ENCODE measurements at places on chromosomes 11 and 22.

- DNase-seq: no peak
Measured at GRCh38 chr11:64885367-64886286, 7.2 kb upstream of the EHD1 start.

DNA sequence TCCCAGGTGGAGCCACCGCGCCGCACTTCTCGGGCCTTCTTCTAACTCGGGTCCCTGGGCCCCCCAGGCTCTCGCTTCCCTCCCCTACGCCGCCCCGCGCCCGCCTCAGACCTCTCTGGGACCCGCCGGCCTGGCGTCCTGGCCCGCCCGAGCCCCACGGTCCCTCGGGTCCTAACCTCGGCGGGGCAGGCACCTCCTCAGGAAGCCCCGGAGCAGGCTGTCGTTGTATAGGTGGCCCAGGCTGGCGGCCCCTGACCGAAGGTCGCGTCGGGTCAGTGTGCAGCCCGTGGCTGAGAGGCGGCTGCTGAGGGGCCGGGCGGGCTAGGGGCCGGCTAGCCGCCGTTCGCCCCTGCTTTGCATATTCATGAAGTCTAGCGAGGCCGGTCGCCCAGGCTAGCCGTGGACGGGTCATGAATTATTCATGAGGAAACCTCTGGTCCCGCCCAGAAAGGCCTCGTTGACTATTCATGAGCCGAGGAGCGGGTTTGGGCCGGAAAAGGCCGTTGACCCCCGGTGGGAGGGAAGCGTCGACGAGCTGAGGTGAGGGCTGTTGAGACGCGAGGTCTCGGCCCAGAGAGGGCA is at the start of gene HORMAD2:
HORMAD2 (plus strand) TSS at position 513 of the 582 bp plus-strand sequence. CDS start 13,489 bp downstream, outside the sequence.
- peak; percentile 36 for DNase-seq

DNA sequence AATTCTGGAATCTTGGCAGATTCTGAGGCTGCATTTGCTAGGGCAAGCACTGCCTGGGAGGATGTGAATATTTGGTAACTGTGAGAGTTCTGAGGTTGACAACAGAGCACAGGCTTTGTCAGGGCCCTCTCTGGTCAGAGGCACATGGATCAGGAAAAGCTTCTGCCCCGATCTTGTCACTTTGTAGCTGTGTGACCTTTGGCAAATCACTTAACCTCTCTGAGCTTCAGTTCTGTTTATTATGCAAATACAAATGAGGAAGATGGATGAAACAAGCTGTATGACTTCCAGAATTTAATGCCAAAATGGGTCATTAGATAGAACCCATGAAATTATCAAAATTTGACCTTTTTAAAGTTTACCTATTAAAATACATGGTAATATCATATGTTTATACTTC is 94.9 kb downstream of the SEZ6L start:
- DNase-seq: no peak

DNA sequence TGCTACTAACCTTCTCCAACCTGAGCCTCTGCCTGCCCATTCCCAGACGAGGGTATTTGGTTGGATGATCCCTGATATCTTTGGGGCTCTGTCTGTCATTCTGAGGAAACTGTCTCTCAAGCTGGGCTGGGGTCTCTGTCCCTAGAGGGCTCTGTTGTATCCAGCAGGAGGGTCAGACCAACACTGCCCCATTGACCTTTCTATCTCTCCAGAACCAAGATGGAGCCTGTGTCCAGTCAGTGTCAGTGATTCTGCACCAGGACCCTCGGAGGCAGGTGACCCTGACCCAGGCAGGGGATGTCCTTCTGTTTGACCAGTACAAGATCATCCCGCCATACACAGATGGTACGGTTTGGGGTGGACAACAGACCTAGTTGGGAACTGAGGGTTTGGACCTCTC is 21.9 kb downstream of the OTOG start:
- no peak for DNase-seq

DNA sequence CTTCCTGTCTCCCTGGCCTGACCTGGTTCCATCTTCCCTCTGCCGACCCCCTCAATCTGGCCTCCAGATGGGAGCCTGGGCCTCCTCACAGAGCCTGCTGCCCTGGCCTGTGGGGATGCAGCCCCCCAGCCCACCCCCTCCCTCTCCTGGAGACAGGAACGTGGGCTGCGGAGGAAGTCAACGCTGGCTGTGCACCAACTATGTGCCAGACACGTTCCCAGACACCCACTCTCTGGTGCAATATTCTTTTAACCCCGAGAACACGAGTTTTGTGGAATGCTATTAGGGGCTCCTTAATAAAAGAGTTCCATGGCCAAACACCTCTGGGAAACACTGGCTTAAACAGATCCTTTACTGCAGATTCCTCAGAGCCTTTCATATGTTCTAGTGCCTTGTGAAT is 15.9 kb downstream of the WNT11 start:
- no peak for DNase-seq

DNA sequence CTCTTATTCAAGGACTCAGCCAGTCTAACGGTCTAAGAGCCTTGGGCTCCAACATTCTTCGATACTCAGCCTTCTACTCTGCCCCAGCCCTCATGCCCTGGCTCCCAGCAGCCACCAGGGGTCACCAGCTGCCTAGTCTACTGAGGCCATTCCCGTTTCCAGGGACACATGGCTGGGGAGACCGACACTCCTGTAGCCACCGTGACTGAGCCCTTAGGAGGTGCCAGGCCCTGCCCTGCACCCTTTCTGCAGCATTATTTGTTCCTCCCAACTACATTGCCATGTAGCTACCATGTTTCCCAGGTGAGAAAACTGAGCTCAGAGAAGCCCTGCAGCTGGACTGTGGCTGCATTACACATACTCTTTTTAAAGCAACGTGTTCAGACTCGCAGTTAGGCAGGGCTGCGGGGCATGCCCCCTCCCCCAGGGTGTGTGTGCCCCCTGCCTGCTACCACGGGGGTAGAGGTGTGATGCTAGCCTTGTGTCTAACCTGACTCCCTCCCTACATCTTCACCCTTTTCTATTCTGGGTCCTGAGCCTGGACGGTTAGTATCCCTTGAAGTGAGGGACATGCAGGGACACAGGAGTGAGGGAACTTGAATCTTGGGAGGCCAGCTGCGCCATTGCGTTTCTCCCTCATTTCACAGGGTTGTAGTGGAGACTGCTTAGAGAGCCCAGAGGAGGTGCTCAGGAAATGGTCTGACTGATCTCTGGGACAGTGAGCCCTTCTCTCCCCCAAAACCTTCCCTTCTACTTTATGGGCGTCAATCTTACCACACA is 17.5 kb downstream of the ATG16L2 start:
- peak; percentile 90 for DNase-seq

GRCh38 chr11:122398167-122398566 is 257.4 kb upstream of the UBASH3B start:
- DNase-seq: no peak

DNA sequence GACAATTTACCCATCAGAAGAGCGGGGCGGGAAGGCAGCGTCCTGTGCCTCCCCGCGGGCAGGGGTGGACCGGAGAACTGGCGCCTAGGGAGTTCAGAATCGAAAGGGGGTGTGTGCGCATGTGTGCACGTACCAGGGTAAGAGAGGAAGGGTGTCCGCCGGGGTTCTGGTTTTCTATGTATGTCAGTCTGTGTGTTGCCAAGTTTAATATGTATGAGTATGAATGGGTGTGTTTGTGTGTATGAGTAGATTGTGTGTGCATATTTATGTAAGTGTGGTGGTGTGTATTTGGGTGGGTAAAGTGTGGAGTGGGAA is 2.0 kb downstream of the KCNC1 start:
- DNase-seq: no peak

GRCh38 chr11:66922551-66922950 is 35.6 kb downstream of the PC start:
- DNase-seq: no peak

- no peak for DNase-seq
Measured at GRCh38 chr22:40430991-40431390, 60.6 kb downstream of the SGSM3 start.

GRCh38 chr11:77309401-77310085 is 8.1 kb upstream of the GDPD4 start:
- DNase-seq: no peak

DNA sequence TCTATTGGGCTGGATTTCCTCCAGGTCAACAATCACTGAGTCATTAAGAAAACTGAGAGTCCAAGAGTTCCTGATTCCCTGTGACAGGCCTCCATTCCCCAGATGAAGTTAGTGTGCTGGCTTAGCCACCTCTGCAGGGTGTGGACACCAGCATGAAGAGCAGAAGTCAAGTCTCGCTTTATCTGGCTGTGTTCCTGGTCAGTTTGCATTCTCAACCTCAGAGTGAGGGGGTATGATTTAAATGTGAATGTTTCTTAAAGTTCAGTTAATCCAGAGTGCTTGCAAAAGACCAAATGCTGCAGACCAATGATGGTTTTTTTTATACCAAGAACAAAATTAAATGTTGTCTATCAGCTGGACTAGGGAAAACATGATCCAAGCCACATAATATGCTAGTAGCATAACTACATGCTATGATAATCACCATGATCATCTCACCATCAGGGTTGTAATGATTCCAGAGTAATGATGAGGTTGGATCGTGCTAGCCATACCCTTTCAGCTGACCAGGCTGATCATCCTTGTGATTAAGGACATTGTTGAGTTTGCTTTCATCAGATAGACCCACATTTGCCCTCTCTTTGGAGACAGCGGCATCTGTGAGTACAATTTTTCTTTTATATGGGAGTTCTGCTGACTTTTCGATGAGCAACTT is 145.8 kb upstream of the ARHGAP20 start:
- peak; percentile 60 for DNase-seq
